Osteocyte (in vitro differentiated cells): ENCODE measurements at places on chromosomes 1 and 21.
A peak's percentile ranks its signal among the peaks of the same experiment; 100 is the strongest.

GRCh38 chr1:24199291-24199900, 12.3 kb upstream of the IFNLR1 start:
- no peak for DNase-seq

- no peak for DNase-seq
Measured at GRCh38 chr1:167484726-167485502, 33.4 kb downstream of the CD247 start.

DNA sequence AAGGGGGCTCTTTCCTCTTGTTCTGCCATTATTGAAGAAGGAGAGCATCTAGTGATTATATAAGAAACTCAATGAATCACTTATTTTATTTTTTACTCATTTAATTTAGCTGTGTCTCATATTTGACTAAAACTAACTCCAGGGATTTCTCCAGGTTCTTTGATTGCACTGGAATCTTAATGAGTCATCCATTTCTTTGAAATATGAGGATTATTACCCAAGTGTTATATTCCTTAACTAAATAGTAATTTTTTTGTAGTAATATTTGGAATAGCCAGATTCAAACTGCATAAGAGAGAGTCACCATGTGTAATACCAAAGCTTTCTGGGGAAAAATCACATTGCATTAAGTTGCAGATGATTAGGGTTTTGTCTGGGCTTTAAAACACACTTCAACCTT, 59.5 kb downstream of the NTMT2 start:
- no peak for DNase-seq

DNA sequence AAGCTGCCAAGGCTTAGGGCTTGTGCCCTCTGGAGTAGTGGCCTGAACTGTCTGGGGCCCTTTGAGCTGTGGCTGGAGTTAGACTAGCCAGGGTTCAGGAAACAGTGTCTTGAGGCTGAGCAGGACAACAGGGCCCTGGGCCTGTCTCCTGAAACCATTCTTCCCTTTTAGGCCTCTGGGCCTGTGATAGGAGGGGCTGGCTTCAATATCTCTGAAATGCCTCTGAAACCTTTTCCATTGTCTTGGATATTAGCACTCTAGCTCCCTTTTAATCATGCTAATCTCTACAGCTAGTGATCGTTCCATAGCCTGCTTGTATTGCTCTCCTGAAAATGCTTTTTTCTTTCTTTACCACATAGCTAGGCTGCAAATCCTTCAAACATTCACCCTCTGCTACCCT, 135.3 kb downstream of the ADGRL4 start:
- no peak for DNase-seq

DNA sequence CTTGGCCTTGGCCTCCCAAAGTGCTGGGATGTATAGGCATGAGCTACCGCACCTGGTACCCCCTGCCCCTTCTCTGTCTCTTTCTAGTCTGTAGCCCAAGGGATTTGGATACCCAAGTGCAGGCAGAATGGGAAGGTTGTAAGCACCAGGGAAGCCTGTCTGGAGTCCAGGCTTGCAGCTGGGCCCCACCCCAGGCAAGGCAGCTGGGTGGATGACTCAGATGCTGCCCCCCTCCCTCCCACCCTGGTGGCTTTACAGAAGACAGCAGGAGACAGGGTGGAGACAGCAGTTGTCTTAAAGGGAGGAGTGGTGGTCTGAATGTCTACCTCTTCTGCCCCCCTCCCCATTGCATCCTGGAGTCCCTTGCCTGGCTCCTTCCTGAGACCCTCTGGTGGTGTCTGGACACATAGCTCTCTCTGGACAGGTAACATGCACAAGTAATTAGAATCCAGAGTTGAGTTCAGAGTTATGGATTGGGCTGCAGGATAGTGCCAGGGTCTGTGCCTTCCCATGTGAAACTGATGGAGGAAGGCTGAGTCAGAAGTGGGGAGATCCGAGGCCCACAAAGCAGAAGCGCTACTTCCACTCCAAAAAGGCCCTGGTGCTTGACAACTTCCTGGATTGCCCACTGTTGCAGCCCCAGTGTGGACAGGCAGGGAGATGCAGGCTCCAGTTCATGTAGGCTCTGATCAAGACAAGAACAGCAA, 5.1 kb downstream of the LMNA start:
- no peak for DNase-seq

DNA sequence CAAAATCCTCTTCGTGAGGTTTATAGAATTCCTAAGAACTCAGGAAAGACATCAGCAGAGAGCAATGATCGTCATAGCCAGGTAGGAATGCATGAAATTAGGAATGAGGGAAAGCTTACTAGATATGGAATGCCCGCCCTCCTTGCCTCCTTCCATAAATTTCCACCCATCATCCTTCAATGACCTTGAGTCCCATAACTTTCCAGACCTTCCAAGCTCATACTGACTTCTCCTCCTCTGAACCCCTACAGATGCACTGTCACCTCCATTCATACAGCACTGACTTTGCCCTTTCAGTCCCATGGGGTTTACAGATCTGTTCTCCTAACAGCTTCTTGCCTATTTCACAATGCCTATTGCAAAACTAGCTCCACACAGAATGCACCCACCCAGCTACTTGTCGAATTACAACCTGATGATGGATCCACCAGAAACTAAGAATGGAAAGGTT, 23.8 kb upstream of the PPP1R15B start:
- DNase-seq: no peak

- DNase-seq: no peak
Measured at GRCh38 chr1:180117764-180118116, 36.9 kb upstream of the QSOX1 start.

DNA sequence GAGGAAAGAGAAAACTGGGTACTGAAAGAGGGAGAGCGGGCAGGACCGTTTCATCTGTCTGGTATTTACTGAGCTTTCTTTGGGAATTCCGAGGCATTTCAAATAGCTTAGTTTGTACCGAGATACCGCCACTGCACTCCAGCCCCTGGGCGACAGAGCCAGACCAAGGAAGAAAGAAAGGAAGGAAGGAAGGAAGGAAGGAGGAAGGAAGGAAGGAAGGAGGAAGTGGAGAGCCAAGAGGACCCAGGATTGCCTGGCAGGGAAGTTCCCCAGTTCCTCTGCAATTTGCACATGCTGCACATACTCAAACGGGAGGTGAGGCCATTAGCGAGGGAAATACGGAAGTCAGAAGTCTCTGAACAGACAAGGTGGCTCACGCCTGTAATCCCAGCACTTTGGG, 961 bp upstream of the FUCA1 start:
- no peak for DNase-seq

GRCh38 chr1:201260648-201261311, 22.5 kb upstream of the PKP1 start:
- peak; percentile 68 for DNase-seq

DNA sequence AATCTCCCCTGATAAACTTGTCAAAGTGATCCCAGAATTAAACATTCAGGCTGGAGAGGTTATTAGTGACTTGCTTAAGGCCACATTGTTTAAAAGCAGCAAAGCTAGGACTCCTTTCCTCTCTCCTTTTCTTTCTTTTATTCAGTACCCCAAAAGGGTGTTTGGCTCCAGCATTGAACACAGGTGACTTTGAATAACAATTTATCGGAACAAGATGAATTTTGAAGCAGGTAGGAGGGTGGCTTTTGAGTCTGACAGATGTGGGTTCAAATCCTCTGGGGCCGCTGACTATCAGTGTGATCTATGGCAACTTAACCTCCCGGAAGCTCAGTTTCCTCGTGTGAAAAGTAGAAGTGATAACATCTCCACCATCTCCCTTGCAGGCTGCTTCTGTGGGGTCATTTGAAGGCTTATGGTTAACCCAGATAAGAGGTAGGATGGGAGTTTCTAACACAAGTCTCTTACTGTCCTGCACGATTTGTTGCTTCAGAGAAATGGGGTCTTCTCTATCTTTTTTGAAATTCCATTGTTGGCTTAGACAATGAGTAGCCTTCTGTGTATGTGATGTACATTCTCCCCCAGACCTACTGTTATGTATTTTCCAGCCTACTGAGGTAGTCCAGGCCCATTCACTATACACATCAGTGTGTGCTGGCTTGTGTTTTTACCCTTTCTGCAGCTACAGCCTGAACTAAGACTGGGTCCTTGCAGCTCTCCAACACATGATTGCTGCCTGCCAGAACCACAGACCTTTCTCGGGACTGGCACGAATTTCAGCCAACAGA, 29.0 kb downstream of the JUN start:
- DNase-seq: no peak

GRCh38 chr1:222068937-222069336, 327.0 kb upstream of the DUSP10 start:
- no peak for DNase-seq

DNA sequence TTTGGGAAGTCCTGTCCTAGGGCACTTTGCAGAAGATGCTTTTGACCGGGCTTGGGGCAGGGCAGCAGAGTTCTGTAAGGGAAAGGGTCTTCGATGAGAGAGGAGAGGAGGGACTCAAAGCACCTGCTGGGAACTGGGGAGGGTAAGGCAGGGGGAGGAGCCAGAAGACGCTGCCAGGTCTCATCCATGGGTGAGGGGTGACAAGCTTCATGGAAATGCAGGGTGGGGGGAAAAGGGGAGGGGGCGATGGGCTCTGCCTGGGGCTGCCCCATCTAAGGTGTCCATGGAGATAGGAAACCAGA, 20.9 kb upstream of the C2CD2 start:
- DNase-seq: peak; percentile 44

DNA sequence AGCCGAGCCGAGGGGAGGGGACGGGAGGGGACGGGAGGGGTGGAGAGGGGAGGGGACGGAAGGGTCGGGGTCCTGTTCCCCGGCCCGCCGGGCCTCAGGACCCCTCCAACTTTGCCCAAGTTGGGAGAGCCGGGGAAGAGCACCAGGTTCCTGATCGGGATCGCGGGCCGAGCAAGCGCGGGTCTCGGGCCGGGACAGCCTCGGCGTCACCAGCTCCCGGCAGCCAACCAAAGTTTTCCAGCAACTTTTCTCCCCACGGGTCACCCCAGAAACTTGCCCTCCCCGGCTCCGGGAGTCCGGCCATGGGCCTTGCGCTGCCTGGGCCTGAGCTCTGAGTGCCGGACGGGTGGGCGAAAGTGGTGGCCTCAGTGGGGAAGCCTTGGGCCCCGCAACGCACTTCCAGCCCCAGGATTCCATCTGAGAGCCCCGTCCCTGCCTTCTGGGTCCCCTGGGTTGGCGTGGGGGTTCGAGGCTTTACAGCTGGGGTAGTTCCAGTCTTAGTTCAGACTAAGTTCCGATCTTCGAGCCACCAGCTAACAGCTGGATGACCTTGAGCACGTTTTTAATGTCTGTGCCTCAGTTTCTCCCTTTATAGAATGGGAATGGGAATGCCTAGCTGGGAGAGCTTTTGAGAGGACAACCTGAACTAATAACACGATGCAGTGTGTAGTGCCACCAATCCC, 458 bp downstream of the ZC3H12A start:
- no peak for DNase-seq

DNA sequence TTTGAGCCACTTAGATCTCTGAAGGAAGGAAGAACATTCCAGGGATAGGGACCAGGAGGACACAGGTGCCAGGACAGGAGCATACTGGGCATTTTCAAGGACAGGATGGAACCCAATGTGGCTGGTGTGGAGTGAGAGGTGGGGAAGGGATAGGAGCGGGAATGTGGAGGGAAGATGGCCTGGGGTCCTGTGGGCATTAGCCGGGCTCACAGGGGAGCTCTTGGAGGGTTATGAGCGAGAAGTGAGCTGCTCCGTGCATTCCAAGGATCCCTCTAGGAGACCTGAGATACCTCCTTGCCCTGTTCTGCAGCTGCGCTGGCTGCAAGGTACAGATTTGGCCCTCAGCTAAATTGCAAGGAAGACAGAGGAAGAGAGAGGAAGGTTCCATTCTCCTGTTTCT, 87.5 kb downstream of the IER5 start:
- peak; percentile 56 for DNase-seq

- DNase-seq: no peak
Measured at GRCh38 chr1:116309090-116309870, 63.8 kb upstream of the ATP1A1 start.

- DNase-seq: no peak
Measured at GRCh38 chr1:116345843-116346242, 27.2 kb upstream of the ATP1A1 start.

GRCh38 chr1:42793824-42794223, 9.0 kb downstream of the TMEM269 start:
- DNase-seq: no peak

- no peak for DNase-seq
Measured at GRCh38 chr1:75097654-75098053, 36.5 kb upstream of the LHX8 start.

- DNase-seq: no peak
Measured at GRCh38 chr1:186807163-186807562, 21.6 kb upstream of the PLA2G4A start.

DNA sequence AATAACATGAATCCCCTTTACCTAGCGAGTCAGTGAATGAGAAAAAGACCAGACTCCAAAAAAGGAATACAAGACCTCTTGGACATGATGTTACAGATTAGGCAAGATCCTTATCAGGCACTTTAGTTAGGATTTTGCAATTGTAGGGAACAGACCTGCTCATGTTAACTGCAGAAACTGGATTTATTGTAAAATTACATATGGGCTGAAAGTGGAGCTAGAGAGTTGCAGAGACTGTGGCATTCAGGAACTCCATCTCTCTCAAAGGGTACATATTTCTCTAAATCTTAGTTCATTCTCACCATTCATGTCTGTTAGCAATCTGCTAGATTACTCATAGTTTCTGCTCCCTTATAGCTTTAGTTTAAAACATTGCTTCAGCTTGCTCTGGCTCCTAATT, 142.2 kb downstream of the PAPPA2 start:
- no peak for DNase-seq

- no peak for DNase-seq
Measured at GRCh38 chr1:188023206-188023605, 1194.5 kb downstream of the PLA2G4A start.

GRCh38 chr1:211493876-211494653, 2.1 kb upstream of the RD3 start:
- no peak for DNase-seq

GRCh38 chr1:26378088-26378878, 5.7 kb upstream of the ZNF683 start:
- no peak for DNase-seq

GRCh38 chr1:7541629-7542028, 229.5 kb upstream of the VAMP3 start:
- no peak for DNase-seq

GRCh38 chr1:6073480-6074053, 27.9 kb downstream of the KCNAB2 start:
- no peak for DNase-seq

GRCh38 chr21:43371786-43372185, 55.1 kb downstream of the SIK1 start:
- no peak for DNase-seq

GRCh38 chr21:34894401-34894800, 154.7 kb downstream of the RUNX1 start:
- no peak for DNase-seq

DNA sequence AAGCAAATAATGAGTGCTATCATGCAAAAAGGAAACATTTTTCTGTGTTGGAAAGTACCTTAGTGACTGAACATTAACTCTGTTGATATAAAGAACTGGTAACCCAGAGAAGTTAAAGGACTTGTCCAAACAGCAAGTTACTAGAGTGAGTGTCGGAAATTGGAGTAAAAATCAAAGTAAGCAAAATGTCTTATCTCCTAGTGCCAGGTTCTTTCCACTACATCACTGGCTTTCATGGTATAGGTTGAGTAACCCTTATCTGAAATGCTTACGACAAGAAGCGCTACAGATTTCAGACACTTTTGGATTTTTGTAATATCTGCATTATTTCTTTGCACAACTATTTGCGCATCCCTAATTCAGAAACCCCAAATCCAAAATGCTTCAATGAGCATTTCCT, 16.4 kb upstream of the RABIF start:
- no peak for DNase-seq
